ENCODE measurements at places on chromosomes 3 and 15. TPM values are rescaled to one million over a fixed set of nuclear protein-coding genes. Genes with fewer than 3 reads are reported as not detected.
A peak's percentile ranks its signal among the peaks of the same experiment; 100 is the strongest.

- no peak for DNase-seq
- H3K27ac ChIP-seq: no peak overlapping the region
- no peak overlapping the region for H3K4me3 ChIP-seq
- no peaks in the 10 kb centered on the region for H3K4me1 ChIP-seq
Measured at GRCh38 chr15:69067296-69067695, 52.8 kb downstream of the NOX5 start.

The C3orf49 gene
- not detected for total RNA-seq

GRCh38 chr3:4828279-4829030, 150.8 kb upstream of the BHLHE40 start:
- H3K27me3 ChIP-seq: no peaks in the 10 kb centered on the region
- H3K4me1 ChIP-seq: peaks cover 94% of the 10 kb centered on the region
- H3K4me3 ChIP-seq: no peak overlapping the region
- peak overlapping the region; percentile 99 for H3K27ac ChIP-seq

DNA sequence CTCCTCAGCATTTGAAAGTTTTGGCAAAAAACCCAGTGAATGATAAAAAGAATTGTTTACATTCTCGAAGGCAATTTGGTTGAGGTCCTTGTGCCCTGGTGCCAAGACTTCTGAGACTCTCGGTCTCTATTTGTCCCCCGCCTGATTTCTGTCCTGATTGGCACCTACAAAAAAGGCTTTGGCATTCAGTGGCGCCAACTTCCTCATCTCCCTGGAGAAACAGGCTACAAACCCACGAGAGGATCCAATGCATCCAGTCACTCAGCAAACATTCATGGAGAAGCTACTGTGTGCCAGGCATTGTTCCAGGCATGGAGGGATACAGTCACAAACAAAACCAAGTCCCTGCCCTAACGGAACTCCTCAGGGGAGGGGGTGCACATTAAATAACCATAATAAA, 42.7 kb downstream of the HES1 start:
- no peak overlapping the region for H3K4me3 ChIP-seq
- no peaks in the 10 kb centered on the region for H3K4me1 ChIP-seq
- H3K36me3 ChIP-seq: no peaks in the 10 kb centered on the region
- H3K27me3 ChIP-seq: peaks cover 22% of the 10 kb centered on the region
- no peak for DNase-seq

DNA sequence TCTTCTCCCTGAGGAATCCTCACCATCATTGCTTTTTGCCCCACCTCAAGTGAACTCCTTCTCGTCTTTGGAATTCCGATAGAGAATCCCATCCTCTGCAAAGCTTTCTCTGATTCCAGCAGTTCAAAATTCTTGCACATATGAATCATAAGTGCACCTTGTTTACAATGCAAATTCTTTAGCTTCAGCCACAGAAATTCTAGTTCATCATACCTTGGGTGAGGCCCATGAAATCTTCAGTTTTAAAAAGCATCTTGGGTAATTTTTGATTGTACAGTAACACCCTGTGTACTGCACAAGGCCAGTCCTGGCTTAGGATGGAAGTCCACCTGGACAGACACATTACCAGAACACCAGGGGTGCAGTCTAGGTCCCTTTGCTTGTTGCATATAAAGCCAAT, 30.8 kb downstream of the MDFIC2 start:
- H3K4me3 ChIP-seq: no peak overlapping the region
- no peak overlapping the region for H3K27ac ChIP-seq
- no peaks in the 10 kb centered on the region for H3K4me1 ChIP-seq
- no peaks in the 10 kb centered on the region for H3K27me3 ChIP-seq
- H3K36me3 ChIP-seq: no peaks in the 10 kb centered on the region

GRCh38 chr15:99345832-99346462, 94.7 kb downstream of the LRRC28 start:
- no peak overlapping the region for H3K4me3 ChIP-seq
- DNase-seq: no peak
- peaks cover 7% of the 10 kb centered on the region for H3K4me1 ChIP-seq
- no peak overlapping the region for H3K27ac ChIP-seq
- no peaks in the 10 kb centered on the region for H3K27me3 ChIP-seq

- DNase-seq: no peak
- H3K4me3 ChIP-seq: no peak overlapping the region
- peaks cover 57% of the 10 kb centered on the region for H3K4me1 ChIP-seq
- H3K27me3 ChIP-seq: no peaks in the 10 kb centered on the region
Measured at GRCh38 chr3:16898595-16899395, 14.0 kb downstream of the PLCL2 start.

DNA sequence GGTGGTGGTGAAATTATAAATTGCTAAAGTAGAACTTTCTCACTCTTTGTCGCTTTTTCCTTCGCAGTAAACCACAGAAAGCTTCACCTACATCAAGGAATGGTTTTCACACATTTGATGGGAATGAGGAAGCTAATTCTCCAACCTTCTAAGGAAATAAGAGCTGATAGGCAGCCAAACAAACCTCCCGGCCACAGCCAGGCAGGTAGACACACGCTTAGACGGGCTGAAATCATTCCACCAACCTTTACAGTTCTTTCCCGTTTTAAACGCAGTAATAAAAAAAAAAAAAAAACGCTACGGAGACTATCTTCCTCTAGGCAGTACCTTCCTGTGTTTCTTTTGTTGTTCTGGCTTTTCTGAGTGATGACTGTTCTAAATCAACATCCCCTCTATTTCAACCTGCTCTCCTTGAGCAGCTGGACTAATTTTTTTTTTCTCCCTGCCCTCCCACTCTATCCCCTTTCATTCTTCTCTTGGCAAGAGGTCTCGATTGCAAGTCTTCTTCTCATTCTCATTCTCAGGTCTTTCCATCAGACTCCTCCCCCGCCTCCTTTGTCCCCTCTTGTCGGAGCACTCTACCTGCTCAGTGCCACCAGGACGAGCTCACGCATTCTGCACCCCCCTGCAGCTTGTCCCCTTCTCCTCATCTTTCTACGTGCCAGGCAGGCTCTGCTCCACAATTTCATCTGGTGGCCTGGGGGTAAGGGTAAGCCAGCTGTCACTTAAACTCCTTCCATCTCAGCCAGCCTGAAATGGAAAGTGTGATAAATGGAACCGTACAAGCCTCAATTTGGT, 391.1 kb upstream of the MDFIC2 start:
- H3K36me3 ChIP-seq: no peaks in the 10 kb centered on the region
- no peak overlapping the region for H3K27ac ChIP-seq
- H3K27me3 ChIP-seq: peaks cover 49% of the 10 kb centered on the region
- no peak overlapping the region for H3K4me3 ChIP-seq
- H3K4me1 ChIP-seq: no peaks in the 10 kb centered on the region

DNA sequence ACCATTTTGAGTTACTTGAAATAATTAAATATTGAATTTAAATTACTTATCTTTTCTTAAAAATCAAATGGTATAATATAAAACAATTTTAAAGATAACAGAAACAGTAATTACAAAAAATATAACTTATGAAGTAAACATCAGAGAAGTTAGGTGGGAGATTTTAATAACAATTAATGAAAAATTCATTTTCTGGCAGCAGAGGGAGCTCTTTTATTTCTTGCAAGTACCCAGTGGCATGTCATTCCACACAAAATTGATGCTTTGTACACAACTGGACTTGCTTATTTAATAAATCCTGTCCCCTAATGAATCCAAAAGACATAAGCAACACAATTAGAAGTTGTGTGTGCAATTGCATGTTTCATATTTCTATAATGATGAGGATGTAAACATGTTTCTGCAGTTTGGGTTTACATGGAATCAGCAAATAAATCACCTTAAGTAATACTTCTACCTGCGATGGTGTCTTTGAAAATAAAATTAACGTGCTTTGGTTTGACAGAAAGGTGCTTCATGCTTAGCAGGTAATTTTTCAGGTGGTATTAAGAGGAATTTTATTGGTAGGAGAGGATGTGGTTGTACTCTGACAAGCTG, 861.3 kb downstream of the ZPLD1 start:
- H3K27me3 ChIP-seq: no peaks in the 10 kb centered on the region
- H3K4me3 ChIP-seq: no peak overlapping the region
- H3K36me3 ChIP-seq: no peaks in the 10 kb centered on the region
- no peak overlapping the region for H3K27ac ChIP-seq
- DNase-seq: no peak
- H3K4me1 ChIP-seq: no peaks in the 10 kb centered on the region

The MINAR1 gene
- total RNA-seq: 0.47 TPM
